HL-60 (cell line): ENCODE measurements at places on chromosomes 16 and 17.

DNA sequence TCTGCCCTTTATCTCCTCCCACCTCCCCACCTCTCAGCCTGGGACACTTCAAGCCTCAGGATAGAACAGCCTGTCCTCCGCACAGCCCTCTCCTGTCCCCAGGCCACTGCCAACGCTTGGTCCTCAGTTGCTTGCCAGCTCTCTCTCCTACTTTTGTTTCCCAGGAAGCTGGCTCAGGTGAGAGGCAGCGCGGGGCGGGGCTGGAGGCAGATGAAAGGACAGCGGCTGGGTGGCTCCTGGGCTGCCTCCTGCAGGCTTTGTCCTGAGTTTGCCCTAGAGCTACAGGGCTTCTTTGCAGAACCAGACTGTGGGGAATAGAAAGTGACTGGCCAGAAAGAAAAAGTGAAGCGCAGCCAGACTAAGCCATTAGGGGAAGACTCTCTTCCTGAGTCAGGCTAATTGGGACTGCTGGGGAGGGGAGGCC is 48.2 kb upstream of the CDC42EP4 start:
- no peak for DNase-seq

DNA sequence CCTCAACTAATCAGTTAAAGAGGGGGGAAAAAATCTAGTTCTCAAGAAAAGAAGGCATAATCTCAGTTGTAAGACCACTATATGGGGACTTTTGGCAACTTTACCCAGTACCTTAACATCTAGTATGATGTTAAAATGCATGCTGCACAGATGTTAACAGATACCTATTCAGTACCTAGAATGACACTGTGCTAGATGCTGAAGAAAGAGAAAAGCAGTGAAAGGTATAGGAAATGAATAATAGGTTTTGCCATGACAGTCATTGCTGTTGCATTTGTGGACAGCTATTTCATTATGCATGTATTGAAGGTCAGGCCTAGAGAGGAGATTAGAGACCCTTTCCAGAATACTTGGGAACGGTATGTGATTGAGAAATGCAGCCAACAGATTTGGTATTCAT is 34.5 kb downstream of the PIGL start:
- DNase-seq, result no peak

DNA sequence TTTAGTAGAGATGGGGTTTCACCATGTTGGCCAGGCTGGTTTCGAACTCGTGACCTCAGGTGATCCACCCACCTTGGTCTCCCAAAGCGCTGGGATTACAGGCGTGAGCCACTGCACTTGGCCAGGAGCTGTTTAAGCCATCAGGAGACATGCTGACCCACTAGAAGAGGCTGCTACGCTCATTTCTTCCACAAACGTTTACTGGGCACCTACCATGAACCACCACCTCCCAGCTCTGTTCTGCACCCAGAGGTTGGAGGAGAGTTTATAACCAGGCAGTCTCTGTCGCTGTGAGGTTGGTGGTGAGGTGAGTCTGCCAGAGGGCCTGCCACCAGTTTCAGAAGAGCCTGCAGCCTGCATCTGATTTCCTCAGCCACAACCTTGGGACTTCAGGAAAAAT is 51.8 kb downstream of the SF3B3 start:
- no peak for DNase-seq

GRCh38 chr17:60398227-60398959 is 6.5 kb upstream of the USP32 start:
- peak; percentile 86 for DNase-seq

DNA sequence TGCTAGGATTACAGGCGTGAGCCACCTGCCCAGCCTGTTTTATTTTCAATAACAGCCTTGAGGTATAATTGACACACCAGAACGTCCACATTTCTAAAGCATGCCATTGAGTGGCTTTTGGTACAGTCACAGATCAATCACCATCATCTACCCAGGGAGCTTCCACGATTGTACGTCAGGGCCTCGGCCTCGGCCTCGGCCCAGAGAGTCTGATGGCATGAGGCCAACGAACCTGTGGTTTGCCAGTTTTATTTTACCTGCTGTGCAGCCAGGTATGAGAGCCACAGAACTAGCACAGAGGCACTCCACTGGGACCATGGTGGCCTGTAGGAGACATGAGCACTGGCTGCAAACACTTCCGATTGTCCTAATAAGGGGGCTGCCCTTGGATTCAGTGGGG is 8.3 kb downstream of the UBALD1 start:
- DNase-seq, result no peak

DNA sequence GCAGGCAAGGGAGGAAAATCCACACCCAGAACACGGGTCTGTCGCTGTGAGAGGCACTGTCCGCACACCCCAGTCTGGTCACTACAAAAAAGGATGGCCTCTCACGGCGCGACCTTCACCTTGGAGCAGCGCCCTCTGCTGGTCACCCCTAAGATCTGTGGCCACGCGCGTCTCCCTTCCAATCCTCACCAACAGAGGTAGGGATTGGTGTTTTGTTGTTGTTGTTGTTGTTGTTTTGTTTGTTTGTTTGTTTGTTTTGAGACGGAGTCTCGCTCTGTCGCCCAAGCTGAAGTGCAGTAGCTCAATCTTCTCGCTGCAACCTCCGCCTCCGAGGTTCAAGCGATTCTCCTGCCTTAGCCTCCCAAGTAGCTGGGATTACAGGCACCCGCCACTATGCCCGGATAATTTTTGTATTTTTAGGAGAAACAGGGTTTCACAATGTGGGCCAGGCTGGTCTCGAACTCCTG is 15.0 kb upstream of the C17orf58 start:
- DNase-seq, result peak; percentile 24
